Smooth muscle cell of the pulmonary artery (primary cell): ENCODE measurements at places on chromosomes 12 and 14. TPM values are rescaled to one million over a fixed set of nuclear protein-coding genes. Genes with fewer than 3 reads are reported as not detected.

Gene IFNG-AS1
- total RNA-seq = 0.07 TPM in 1 of 2 replicates, not detected in the other

Gene PLXNC1
- total RNA-seq = 1.7 and 4.8 TPM in 2 replicates

Gene RHEBL1
- 0.23 and 0.59 TPM in 2 replicates for total RNA-seq

Gene PPP1R13B
- 2.3 and 3.6 TPM in 2 replicates for total RNA-seq

Gene CISTR
- not detected in 2 replicates for total RNA-seq

Gene GLI1
- total RNA-seq = 0.26 and 0.76 TPM in 2 replicates

Gene PTCSC3
- not detected in 2 replicates for total RNA-seq

Gene SLCO1C1
- total RNA-seq = 0.63 and 2.0 TPM in 2 replicates
